ENCODE measurements at places on chromosomes 6 and 20.

GRCh38 chr6:149089510-149089909 lies 228.0 kb upstream of the TAB2 start:
- DNase-seq, result no peak

DNA sequence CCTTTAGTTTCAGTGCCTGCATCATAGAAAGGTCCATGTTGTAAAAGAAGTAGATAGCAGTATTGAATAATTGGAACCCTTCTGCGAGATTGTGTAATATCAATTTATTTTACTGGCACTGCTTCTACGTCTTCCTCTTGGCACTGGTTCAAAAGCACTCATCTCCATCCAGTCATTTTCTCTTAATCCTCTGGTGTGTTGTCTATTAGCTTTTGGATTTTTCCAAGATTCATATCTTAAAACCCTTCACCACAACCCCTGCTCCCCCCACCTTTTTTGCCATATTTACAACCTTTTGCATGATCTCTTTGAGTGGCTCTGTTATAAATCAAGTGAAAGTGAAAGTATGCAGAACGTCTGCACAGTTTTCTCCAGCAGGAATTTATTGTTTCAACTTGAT lies 76.6 kb upstream of the HSF2 start:
- no peak for DNase-seq

- no peak for DNase-seq
Observed at GRCh38 chr6:159301277-159301676, 132.1 kb downstream of the FNDC1 start.

DNA sequence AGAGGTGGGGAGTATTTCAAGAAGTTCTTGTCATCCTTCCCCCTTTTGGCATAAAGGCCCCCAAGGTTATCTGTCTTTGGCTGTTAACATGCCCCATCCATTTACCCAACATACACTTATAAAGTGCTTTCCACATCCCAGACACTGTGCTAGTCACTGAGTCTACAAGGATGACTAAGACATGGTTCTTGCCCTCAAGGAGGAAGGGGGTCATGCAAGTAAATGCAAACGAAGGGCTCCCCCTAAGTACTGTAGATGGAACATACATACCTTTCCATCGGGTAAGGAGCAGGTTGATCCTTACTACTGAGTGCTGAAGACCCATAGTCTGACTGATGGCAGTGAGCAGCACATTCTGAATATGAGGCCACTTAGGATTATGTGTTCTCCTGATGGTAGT lies 38.3 kb downstream of the HECA start:
- no peak for DNase-seq

- DNase-seq, result no peak
Observed at GRCh38 chr6:109002051-109002697, 92.5 kb downstream of the SESN1 start.

DNA sequence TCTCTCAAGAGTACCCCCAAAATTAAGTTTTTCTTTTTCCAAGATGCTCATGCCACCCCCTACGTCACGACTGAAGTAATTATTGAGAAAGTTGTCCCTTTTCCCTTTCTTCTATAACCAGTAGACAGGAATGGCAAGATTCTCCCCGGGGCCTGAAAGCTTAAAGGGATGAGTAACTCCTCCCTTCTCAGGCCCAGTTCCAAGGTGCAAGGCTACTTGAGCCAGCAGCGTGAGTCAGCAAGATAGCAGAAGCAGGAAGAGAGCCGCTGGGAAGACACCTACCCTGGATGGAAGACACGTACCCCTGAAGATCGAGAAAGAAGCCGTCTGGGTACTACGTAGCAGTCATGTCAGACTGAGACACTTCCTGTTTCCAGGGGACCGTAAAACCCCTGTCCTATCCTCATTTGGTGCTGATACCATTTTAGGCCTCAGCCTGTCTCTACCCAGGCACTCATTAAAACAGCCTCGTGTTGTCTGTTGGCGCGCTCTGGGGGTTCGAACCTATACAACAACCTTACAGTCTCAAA lies 241.0 kb downstream of the ADGRG6 start:
- DNase-seq, result no peak

DNA sequence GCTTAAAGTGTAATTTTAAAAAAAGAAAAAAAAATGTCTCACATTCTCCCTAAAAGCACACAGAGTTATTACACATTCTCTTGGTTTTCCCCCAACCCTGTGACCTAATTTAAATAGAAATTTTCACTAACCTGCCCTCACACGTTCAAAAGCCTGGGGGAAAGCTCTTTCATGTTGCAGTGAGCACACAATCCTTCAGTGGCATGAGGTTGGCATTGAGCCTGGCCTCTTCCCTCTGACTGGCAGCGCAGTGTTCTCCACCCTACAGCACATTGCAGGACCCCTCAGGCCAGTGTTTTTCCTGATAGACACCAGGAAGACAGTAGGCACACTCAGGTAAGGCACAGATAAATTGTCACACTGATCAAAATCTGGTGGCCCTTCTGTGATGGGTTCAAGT lies 34.1 kb downstream of the TNFRSF21 start:
- no peak for DNase-seq

- no peak for DNase-seq
Observed at GRCh38 chr6:3654898-3655297, 96.6 kb downstream of the PXDC1 start.

DNA sequence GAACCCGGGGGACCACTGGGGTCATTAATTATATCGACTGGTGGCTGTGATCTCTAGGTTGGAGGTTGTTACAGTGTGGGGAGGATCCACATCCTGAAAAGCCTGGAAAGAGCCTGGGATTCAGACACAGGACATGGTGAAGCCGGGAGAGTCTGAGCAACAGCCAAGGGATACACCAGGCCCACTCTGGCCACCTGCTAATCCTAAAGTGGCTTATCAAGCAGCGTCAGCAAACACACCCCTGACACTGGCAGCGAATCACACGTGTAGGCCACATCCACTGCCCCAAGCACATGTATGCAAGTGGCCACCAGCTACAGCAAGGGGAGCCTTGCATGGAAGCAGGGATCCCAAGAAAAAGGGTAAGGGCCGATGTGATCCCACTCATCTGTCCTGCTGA lies 41.0 kb downstream of the GFOD1 start:
- no peak for DNase-seq

GRCh38 chr6:42404484-42404883 lies 47.2 kb downstream of the TRERF1 start:
- peak; percentile 47 for DNase-seq

DNA sequence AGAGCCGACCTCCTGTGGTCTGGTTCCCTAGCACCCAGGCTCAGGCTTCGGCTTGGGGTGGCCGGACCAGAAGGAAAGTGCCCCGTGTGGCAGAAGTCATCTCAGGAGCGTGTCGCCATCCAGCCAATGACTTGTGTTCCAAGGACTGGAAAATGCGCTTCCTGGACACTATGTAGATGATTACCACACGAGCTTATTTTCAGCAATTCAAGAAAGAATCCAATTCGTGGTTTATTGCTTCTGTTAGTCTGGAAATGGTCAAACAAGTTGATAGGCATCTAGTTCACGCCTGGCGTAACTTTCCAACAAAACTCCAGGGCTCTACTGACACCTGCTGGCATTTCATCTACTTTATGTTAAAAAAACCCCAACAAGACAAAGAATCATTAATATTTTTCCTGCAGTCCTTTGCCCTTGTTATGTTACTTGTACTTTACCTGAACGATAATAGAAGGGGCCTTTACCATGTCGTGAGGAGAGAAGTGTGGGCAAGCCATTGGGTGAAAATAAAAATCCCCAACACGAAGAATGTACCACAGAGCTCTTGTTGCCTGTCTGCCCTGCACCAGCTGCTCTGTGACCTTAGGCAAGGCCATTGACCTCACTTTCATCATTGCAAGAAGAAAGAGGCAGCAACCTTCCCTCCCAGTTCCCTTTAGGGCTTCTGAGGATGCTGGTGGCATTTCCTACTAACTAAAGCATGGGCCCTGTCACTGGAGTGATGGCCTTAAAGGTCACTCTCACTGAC lies 154.7 kb upstream of the LAMP5 start:
- no peak for DNase-seq

GRCh38 chr6:134816780-134817179 lies 133.1 kb downstream of the ALDH8A1 start:
- DNase-seq, result no peak

- no peak for DNase-seq
Observed at GRCh38 chr20:43825051-43825402, 89.6 kb upstream of the TOX2 start.

DNA sequence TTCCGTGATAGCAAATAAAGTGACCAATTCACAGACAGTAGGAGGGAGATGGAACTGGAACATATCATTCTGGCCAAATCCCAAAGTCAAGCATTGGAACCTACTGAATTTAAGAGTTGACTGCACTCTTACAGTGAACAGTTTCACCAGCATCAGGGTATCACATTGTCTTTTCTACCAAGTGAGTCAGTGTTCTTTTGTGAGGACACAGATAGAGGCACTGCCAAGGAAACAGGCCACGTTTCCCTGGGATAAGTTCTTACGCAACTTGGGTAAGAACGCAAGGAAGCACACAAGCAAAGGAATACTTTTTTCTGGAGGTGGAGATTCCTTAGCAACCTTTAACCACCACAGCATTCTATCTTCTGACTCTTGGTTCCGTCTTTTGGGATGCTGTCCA lies 28.6 kb upstream of the ENPP5 start:
- DNase-seq, result no peak

- DNase-seq, result no peak
Observed at GRCh38 chr20:42474646-42475045, 715.1 kb downstream of the PTPRT start.

DNA sequence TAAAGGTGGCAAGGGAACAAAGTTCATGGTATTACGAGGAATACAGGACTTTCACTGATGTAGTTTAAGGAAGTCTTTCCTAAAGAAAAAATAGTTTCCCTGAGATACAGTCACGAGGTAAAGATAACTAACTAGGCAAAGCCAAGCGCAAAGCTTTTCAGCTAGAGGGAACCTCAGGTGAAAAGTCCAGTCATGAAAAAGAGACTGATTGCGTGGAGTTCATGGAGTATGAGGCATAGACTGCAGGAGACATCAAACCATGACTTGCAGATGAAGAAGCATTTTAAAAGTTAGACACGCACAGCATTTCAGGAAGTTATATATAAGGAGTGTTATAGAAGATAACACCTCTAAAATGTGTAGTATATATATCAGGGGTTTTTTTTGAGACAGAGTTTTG lies 205.6 kb upstream of the ZNF184 start:
- DNase-seq, result no peak

DNA sequence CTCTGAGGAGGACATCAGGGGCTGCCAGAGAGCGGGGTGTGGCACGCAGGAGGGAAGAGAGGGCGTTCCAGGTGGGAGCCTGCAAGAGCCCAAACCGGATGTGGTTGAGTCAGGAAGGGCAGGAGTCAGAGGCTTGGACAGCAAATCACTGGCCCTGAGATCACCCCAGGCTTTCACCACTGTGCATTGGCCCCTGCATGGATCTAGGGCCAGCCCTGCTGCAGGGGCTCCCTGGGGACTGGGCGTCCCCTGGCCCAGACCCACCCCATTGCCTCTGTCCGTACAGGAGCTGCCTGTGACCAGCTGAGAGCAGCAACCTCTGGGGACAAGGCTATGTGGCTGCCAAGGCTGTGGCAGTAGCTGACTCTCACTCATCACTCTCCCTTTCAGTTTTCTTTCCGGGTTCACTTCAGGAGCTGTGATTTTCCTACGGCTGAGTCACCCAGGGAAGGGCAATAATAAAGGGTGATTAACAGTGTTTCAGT lies 33.9 kb downstream of the KCNK17 start:
- DNase-seq, result no peak

- DNase-seq, result no peak
Observed at GRCh38 chr6:73471686-73472290, 10.3 kb downstream of the MTO1 start.

DNA sequence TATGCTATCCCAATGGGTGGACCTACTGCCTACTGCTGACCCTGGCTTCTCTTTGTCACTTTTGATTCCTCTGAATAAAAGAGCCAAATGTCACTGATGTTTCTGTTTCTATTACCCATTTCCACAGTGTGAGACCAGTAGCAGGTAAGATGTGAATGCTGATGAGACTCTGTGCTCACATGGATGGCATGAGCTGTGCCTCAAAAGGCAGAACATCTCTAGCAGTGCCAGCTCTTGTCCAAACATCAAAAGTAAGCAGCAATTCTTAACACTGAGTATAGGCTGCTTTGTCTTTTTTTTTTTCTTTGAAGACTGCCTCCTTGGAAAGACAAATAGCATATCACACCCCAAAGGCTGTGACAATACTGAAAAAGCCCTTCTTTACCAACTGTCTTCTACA lies 459.2 kb upstream of the RUNX2 start:
- no peak for DNase-seq

GRCh38 chr6:16781348-16782169 lies 20.3 kb upstream of the ATXN1 start:
- no peak for DNase-seq

GRCh38 chr6:30171677-30172471 lies 8.5 kb downstream of the TRIM15 start:
- no peak for DNase-seq

DNA sequence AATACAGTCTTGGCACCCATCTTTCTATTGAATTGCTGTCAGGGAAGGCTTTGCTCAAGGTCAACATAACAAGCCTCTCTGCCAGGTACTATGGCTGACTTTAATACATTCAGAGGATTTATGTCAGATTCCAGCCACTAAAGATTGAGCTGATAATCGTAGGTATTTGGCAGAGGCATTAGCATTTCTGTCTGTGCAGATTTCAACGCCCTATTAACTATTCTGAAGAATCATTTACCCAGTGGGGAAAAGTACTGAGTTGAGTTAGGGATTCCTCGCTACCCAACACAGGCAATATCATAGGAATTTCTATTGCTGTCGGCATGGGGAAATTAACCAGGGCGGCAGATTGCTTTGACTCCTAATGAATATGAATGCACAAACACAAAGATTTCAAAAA lies 233.7 kb upstream of the SPTLC3 start:
- DNase-seq, result no peak

- peak; percentile 73 for DNase-seq
Observed at GRCh38 chr6:78867370-78868040, at the start of gene IRAK1BP1. Gene IRAK1BP1, plus strand, starts transcription at chr6:78867551. Its CDS starts 26 bp downstream, at chr6:78867577.

GRCh38 chr20:34368547-34368946 lies 5.5 kb downstream of the ITCH start:
- no peak for DNase-seq

- DNase-seq, result no peak
Observed at GRCh38 chr6:57017841-57018240, 28.7 kb upstream of the KIAA1586 start.

Measured in activated CD8-positive, alpha-beta memory T cell treated with anti-CD3 and anti-CD28 coated beads, Interleukin-2, amount 50 U/mL, for 4 hours (primary cell).